ENCODE measurements at places on chromosomes 11 and 22.
A peak's percentile ranks its signal among the peaks of the same experiment; 100 is the strongest.

- no peak for DNase-seq
These were observed 582.2 kb downstream of the DLG2 start for GRCh38 chr11:85044911-85045310.

GRCh38 chr11:29963036-29963435 lies 53.8 kb downstream of the KCNA4 start:
- no peak for DNase-seq

GRCh38 chr22:35523167-35523947 lies 17.3 kb upstream of the RASD2 start:
- peak; percentile 10 for DNase-seq

GRCh38 chr11:108685419-108686130 lies 20.7 kb downstream of the DDX10 start:
- no peak for DNase-seq

- no peak for DNase-seq
These were observed 382.6 kb downstream of the KCNA4 start for GRCh38 chr11:29634244-29634643.

Data from NCI-H2029 treated with DMSO at 0.1 percent for 48 hours (cell line).